Activated naive CD8-positive, alpha-beta T cell treated with anti-CD3 and anti-CD28 coated beads, Interleukin-2, amount 10 ng/mL, durations not matched to agents 7 days and 5 days (primary cell): ENCODE measurements at places on chromosomes 12 and 14. TPM values are rescaled to one million over a fixed set of nuclear protein-coding genes. Genes with fewer than 3 reads are reported as not detected.

P2RX7 gene
- total RNA-seq = 7.0 TPM

TAS2R14 gene
- 2.5 TPM for total RNA-seq

BCAT1 gene
- 15.8 TPM for total RNA-seq

PLBD1 gene
- total RNA-seq = 1.1 TPM

RNASE7 gene
- total RNA-seq = not detected

SLC35E3 gene
- 8.3 TPM for total RNA-seq

SRRM4 gene
- not detected for total RNA-seq
